ENCODE measurements at places on chromosomes 6 and 20.

GRCh38 chr6:138833816-138834539, 38.1 kb downstream of the ECT2L start:
- no peak for DNase-seq

DNA sequence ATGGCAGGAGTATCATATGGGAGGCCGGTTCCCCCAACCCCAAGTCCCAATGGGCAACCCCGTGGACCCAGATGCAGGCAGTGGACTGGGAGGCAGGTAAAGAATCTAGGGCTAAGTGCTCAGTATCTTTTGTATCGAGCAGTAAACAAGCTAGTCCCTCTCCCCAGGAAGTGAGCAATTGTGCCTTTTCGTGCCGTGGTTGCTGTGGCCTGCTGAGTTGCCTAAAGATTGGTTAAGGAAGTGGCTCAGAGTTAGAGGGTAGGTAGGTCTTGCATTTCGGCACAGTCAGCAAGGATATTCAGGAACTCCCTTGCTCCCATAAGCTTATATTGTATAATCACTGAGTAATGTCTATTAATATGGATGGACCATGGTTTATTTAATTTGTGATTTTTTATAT, 1.3 kb upstream of the DNAH8 start:
- DNase-seq, result no peak

DNA sequence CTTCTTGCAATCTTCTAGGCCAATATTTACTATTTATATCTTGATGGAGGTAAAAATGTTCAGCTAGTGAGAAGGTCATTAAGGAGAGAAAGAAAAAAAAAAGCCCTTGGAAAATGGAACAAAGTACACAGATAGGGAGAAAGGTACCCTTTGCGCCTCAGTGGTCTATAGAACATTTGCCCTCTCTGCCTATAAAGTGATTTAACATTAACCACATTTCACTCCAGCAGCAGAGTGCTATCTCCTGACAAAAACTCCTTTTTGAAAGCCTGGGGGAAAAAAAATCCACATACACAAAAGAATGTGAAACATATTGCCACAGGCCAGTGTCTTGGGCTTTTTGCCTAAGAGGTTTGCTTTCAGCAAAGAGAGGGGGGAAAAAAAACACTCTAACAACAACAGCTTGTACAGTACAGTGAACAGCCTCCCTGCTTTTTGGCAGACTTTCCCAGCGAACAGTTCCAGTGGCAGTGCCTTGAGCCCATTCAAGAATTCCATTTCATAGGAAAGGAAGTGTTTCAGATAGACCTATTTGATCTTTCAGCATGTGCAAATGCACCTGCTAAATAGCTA, 695 bp downstream of the ARHGAP18 start:
- no peak for DNase-seq

GRCh38 chr20:40238511-40238910, 450.5 kb downstream of the MAFB start:
- no peak for DNase-seq

- no peak for DNase-seq
Measured at GRCh38 chr6:82113231-82113630, 134.3 kb downstream of the IBTK start.

DNA sequence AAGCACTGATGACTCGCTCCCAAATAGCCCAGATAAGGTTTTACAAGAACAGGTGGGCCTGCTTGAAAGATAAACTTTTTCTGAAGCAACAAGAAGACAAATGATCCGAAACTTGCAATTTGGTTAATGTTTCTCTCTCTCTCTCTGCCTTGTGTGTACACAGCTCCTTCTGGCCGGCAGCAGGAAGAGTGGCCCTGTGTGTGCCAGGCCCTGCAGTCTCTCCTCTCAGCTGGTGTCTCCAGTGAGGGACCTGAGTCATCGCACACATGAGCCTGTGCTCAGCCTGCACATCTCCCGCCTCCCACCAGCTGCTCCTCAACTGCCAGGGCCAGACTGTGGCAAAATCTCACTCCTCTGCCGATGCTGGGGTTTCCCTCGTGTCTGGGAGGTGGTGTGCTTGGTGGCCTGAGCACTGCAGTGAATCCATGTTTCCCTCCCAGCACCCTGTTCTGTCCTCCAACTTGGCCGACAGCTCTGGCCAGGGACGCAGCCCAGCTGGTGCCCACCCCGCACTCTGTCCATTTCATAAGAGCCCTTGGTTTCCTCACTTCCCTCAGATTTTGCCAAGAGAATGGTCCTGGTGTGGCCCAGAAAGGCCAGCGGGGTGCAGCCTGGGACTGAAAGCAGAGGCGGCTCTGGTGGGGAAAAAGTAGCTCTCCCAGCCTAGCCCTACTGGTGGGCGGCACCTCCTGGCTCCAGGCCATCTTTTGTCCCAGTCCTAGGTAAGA, 49.4 kb downstream of the ERMARD start:
- DNase-seq, result no peak

DNA sequence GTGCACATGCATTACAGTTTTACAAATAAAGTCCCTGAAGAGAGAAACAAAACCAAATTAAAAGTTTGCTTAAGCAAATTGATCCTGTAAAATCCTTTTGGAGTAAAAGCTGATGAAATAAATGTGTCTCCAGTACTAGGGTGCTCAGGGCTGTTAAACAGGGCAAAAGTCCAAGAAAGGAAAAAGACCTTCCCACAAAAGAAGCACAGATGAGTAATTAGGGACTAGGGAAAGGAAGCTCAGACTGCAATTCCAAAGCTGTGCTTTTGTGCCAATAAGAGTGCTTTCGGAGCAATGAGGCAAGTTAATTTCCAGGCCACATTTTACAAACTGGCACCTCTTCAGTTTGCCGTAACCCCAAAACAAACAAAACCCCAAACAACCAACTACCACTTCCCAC, 10.4 kb upstream of the RNF182 start:
- DNase-seq, result no peak

DNA sequence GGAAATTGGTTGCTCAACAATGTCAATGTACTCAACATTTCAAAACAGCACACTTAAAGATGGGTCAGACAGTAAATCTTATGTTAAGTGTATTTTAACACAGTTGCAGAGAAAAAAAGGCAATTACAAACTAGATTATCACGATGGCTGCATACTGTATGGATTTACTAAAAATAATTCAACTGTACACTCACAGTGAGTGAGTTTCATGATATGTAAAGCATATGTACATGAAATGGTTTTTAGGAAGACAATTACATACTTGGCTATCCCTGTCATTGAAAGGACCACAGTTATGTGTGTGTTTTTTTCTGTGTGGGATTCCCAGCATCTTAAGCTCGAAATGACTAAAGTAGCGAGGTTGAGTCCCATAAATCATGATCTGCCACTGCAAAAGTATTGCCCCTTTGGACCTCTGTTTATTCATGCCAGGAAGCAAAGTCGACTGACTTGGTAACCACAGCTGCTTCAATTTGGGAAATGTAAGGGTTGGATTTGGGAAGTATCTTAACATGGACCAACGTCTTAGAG, 5.5 kb upstream of the SALL4 start:
- no peak for DNase-seq

- DNase-seq, result no peak
Measured at GRCh38 chr6:10413262-10413849, 1.5 kb downstream of the TFAP2A start.

- DNase-seq, result no peak
Measured at GRCh38 chr6:42511803-42512422, 51.9 kb upstream of the UBR2 start.
